ENCODE measurements at places on chromosomes 2 and 18.
A peak's percentile ranks its signal among the peaks of the same experiment; 100 is the strongest.

DNA sequence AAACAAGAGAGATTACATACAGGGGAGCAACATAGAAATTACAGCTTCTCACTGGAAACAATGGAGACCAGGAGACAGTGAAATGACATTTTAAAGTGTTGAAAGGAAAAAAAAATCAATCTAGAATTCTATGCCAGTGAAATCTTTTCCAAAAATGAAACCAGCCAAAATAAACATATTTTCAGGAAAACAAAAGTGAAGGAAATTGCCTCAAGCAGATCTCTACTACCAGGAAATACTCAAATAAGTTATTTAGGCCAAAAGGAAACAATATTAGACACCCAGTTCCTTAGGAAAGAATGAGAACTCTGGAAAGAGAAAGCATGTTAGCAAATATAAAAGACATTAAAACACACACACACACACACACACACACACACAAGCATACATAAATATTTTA is 339.9 kb upstream of the NCKAP5 start:
- DNase-seq, result no peak

- no peak for DNase-seq
Measured at GRCh38 chr2:65969161-65969560, 465.8 kb upstream of the MEIS1 start.

GRCh38 chr18:79644666-79645057 is 34.9 kb upstream of the CTDP1 start:
- no peak for DNase-seq

DNA sequence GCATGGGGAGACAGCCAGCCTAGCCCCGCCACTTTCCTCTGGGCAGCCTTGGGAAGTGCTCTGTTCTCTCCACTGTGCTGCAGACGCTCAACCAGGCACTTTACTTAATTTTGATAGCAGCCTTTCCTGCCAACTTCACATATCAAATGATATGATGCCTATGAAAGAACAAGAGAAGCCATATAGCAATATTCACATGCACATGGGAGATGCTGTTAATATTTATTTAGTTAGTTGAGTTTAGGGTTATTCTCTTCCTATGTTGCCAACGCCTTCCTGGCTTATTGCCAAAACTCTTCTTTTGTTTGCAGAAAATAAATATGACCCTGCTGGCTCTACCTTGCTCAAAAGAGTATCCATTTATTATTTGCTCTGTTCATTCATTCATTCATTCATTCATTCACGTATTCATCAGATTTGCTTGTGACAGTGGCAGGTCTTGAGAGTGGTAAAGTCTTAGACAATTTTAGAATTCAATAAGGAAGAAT is 99.3 kb downstream of the GATA6 start:
- no peak for DNase-seq

DNA sequence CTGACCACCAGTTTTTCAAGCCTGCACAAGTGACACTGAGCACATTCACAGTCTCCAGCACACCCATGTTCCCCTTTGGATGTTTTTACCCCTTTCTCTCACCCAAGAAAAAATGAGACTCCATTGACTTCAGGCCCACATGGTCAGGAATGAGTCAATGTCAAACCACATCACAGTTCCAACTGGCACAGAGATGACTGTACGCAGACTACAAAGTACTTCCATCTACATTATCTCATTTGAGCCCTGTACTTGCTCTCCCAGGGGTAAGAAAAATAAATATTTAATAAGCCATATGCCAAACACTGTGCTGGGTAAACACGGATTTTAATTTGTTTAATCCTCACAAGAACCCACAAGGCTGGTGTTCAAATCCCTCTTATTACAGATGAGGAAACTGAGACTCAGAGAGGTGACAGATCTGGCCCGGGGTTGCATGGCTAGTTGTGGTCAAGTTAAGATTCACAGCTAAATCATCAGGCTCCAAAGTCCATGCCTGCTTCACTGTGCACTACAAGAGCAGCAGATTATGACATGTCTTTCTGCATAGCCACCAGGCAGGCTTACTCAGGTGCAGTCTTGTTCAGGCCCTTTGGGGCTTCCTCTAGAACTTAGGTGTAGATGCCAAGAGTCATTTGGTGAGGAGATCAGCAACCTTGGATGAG is 106.1 kb downstream of the TXNL1 start:
- peak; percentile 19 for DNase-seq

DNA sequence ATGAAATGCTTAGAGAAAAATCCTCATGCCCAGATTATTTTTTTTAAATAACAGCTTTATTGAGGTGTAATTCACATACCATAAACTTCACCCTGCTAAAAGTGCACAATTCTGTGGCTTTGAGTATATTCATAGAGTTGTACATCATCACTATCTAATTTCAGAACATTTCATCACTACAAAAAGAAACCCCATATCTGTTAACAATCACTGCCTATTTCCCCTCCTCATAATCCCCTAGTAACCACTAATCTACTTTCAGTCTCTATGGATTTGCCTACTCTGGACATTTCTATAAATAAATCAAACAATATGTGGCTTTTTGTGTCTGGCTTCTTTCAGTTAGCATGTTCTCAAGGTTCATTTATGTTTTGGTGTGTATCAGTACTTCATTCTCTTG is 51.4 kb downstream of the OSBPL1A start:
- no peak for DNase-seq

DNA sequence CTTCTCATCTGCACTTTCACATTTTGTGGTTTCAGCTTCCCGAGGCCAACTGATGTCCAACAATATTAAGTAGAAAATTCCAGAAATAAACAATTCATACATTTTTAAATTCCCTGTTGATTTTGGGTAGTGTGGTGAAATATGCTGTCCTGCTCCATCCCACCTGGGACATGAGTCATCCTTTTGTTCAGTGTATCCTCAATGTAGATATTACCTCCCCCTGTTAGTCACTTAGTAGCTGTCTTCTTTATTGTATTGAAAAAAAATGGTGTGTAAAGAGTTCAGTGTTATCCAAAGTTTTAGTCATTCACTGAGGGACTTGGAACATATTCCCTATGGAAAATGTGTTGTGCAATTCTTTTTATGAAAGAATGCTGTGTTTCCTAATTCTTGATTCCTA is 348.1 kb downstream of the SOCS6 start:
- DNase-seq, result no peak
